ENCODE measurements at places on chromosomes 16 and 17.

GRCh38 chr17:17942846-17943245 lies 29.4 kb downstream of the TOM1L2 start:
- DNase-seq, result no peak

DNA sequence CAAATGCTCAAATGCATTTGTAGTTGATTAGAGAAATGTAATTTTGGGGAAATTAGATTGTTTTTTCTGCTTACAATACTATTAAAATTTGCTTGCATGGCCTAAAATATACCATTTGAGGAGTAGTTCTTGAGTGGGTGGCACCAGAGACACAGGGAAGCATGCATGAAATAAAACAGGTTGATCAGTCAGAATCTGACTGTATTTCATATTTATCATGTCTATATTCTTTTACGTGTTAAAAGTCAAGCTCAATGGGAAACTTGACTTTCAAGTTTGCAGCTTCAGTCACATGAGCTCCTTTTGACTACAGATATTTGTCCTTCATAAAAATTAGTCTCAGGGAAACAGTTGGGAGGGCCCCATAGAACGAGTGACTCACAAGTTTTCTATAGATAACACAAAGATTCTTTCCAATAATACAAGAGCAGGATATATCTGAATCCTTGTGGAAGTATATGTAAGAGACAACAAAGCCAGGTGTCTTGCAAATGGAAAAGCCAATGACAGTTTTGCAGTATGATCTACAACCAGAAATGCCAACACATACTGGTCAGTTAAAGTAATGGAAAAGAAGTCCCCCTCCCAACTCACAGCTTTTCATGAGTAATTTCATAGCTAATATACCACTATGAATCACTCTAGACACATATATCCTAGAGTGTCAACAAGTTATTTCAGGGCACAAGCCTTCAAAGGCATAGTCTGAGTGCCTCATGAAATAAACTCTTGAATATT lies 42.2 kb upstream of the CORO6 start:
- DNase-seq, result no peak

GRCh38 chr17:62121025-62121730 lies 56.1 kb upstream of the MED13 start:
- DNase-seq, result no peak

- no peak for DNase-seq
Observed at GRCh38 chr16:4392382-4393239, 21.0 kb downstream of the VASN start.

- no peak for DNase-seq
Observed at GRCh38 chr17:75174996-75175395, 7.8 kb downstream of the SUMO2 start.

DNA sequence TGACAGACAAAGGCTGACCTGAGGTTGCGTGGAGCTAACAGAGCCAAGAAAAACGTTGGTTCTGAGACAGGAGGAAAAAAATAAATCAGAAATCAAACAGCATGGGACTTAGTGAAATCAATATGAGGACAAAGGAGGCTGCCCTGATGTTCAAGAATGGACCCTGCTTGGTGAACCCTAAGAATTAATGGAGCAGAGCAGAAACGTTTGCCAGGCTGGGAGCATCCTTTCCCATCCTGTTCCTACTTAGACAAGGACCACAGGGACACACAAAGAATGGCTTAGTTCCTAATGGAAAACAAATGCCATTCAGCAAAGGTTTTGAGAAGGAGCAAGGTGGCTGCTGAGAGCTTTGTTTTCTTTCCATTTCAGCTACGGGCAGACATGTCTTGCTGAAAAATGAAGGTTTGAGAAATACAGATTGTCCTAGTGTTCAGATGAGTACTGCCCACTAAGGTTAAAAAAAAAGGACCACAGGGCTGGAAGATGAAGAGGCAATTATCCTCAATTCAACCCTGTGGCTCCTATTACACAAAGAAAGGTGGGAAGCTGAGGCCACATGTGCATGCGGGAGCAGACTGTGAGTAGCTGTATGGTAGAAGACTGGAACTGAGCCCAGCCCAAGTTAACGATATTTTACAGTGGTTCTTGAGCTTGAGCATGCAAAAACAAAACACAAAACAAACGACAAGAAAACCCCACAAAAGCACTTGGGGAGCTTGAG lies 230.1 kb downstream of the SLC39A11 start:
- DNase-seq, result no peak

DNA sequence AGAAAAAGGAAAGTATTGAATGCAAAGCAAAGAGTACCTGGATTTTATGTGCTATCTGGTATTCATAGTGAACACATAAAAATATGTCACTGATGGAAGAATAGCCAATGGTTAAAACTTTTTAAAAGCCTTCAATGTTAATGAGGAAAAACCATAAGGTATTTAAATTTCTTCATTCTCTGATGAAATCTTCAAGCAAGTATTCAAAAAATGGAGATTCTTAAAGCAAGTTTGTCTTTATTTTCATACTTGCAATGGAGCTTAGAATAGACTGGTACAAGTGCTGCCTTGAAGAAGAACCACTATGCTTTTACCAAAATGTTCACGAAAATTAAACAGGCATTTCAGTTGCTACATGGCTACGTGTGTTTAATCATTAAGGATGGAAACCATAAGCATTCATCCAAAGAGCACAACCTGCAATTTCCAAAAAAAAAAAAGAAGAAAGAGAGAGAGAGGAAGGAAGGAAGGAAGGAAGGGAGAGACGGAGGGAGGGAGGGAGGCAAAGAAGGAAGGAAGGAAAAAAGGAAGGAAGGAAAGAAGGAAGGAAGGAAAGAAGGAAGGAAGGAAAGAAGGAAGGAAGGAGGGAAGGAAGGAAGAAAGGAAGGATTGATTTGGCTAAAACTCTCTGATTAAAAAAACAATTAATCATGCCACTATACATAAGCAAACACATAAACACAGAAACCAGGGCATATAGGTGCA lies 17.6 kb downstream of the HS3ST3A1 start:
- no peak for DNase-seq
